ENCODE measurements at places on chromosomes 7 and 10.

DNA sequence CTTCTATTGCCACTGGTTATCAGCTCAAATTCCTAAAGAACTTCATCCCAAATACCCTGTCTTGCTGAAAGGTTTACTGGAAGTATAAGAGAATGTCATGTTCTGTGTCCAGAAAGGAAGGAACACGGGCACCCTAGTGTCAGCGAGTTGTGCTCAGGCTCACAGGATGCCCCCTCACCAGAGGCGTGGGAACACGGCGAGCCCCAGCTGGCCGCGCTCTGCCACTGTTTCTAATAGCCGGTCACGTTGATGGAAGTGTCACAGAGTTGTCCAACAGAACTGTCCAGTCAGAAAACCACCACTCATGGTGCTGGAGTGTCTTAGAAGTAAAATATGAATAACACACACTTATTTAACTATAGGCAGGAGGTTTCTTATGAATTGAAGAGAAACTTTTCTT lies 72.8 kb downstream of the FIGNL1 start:
- DNase-seq: no peak

DNA sequence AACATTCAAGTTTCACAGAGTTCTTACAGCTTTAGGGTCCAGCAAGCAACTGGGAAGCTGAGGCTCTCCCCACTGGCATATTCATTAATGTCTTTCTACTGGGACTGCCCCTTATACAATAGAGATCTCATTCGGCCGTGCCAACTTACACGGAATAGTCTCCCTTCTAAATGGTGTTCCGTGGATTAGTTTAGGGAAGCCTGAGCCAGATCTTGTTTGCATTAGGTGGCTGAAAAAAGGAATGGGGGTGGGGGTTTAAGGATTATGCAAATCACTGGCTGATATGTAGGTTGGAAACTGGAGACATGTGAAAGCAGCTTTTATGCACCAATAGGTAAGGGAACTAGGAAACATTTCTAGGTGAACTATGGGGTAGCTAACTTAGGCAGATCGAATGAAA lies 218.3 kb downstream of the TRIL start:
- DNase-seq: no peak

DNA sequence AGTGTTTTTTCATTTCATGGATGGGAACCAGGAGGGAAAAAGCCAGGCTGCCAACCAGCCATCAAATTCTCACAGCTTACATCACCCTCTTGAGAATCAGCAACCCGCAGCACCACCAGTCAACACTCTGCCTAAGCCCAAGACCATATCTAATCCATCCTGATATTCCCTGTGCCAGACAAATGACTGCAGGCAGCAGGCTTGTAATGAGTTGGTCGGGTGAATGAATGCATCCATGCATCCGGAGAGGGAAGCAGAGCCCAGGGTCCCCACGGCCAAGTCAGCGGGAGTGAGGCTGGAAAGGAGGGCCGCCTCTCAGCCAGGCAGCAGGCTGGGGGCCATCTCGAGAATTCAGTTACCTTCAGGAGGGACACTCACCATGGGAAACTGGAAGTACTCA lies 46.9 kb downstream of the SLIT1 start:
- no peak for DNase-seq

DNA sequence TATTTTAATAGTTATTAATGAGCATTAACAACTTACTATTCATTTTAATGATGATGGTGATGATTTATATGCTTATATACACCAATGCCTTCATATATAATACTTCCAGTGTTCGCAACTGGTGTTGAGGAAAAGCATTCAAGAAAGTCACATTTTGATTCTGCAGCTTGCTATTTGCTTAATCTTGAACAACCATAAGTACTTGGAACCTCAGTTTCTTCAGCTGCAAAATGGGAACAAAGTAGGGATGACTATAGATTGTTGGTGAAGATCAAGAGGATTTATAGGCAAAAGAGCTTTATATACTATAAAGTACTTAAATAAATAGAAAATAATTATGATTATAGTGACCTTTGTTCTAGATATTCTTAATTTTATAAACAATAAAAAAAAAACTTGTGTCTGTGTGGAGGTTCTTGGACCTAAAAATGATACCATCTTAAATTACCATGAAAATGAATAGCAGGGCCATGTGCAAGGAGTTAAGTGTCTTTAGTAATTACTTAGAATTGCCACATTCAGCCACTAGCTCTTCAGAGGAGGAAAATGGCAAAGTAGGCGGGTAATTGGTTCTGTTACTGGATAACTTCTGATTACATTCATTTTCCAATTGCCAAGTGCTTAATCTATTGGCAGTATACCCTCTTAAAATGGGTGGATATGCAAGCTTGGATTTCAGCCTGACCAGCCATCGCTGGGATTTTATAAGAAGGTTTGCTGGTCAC lies 4.5 kb downstream of the ARID5B start:
- no peak for DNase-seq

GRCh38 chr7:70474639-70475234 lies 657.2 kb upstream of the GALNT17 start:
- no peak for DNase-seq

DNA sequence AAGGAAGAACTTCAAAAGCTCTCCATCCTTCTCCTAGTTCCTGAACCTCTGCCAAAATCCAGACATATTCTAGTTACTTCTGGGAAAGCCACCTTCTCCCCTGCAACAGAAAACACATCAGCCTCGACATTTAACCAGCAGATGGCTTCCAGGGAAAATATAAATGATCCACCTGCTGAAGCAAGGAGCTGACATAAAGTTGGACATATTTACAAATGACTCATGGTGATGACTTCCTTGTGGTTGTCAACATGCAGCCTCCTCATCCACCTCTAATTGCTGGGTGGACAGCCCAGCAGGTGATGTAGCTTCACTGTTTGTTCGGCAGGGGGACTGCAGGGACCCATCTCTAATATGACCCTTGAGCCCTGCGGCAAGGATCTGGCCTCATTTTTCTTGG lies 266.0 kb downstream of the C7orf25 start:
- no peak for DNase-seq

DNA sequence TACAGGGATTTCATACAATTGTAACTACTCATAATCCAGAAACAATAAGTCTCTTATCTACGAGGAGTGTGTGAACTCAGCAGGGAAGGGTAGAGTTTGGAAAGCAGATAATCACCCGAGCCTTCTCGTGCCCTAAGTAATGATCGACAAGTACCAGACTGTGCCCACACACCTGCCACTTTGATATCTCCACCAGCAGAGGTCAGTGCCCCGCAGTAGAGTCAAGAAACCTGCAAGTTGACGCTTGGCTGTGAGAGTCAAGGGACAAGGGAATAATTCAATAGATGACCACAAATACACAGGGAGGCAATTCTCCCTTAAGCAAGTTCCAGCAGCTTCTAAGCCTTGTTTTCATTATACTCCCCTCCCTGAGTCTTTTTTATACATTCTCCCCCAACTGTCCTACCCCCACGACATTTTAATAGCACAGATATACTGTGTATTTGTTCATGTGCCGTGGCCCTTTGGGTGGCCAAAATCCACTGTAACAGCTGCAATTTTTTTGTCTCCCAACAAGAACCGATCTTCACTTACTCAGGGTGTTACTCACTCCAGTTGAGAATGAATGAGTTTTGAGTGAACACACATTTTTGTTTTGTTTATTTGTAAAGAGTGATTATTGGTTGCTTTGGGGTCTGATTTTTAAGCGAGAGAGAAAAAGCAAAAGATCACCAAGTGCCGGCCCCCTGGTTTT lies 106.9 kb upstream of the RHEB start:
- DNase-seq: peak; percentile 53

DNA sequence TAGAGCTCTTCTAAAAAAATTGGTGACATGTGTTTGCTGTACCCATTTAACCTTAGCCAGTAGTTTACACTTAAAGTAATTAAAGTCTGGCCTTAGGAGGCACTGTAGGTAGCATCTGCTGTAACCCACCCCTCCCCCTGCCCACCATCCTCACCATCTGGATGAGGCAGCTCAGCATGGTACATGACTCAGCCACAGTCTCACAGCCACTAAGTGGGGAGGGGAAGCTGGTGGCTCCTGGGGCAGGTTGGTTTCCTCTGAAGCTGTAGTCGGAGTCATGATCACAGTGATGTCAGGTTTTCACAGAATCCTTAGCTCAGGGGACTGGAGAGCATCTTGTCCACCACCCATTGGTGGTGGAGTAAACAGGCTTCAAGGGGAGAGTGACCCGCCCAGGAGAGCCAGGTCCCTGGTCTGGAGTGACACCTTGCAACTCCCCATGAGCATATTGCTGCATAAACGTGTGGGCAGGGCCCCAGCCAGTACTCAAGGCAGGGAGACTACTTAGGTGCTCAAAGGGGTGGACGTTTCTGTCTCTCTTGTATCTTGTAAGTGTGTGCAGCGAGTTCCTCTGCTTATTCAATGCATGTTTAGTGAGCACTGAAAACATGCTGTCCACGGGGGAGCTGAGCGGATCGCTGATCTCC lies 125.9 kb downstream of the GRK5 start:
- DNase-seq: no peak

DNA sequence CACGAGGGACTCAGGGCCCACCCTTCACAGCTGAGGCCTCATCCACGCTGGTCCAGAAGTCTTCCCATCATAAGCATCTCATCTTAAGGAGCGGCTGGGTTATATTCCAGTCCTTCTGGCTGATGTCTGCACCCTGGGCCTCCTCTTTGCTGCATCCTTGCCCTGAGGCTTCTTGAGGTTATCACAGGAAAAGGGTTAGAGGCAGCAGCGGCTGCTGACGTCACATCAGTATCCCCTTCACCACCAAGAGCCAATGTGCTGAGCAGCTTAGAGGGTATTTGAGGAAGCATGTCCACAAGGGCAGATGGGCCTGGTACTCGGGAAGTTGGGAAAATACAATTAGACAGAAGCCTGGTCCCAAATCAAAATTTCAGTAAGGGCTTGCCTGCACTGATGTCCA lies 125.1 kb downstream of the PLXNA4 start:
- DNase-seq: no peak

DNA sequence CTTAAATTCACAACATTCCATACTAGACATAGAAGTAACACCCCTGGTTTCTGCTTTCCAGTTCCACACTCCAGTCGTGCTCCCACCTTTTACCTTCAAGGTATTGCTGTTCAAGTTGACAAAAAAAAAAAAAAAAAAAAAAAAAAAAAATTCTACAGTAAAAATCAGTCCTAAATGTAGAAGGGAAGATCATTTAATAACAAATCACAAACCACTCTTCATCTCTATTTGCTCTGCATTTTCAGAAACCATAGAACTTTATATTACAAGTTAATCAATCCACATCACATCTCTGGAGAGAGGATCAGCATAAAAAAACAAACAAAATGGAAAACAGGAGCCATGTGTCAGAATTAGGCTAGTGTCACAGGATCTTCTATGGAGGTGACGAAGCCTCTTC lies 206.3 kb upstream of the KLF14 start:
- no peak for DNase-seq

- DNase-seq: no peak
These were observed 31.8 kb downstream of the AP3M1 start for GRCh38 chr10:74118804-74119203.

- DNase-seq: no peak
These were observed 142.4 kb downstream of the CHCHD3 start for GRCh38 chr7:132939495-132939894.

DNA sequence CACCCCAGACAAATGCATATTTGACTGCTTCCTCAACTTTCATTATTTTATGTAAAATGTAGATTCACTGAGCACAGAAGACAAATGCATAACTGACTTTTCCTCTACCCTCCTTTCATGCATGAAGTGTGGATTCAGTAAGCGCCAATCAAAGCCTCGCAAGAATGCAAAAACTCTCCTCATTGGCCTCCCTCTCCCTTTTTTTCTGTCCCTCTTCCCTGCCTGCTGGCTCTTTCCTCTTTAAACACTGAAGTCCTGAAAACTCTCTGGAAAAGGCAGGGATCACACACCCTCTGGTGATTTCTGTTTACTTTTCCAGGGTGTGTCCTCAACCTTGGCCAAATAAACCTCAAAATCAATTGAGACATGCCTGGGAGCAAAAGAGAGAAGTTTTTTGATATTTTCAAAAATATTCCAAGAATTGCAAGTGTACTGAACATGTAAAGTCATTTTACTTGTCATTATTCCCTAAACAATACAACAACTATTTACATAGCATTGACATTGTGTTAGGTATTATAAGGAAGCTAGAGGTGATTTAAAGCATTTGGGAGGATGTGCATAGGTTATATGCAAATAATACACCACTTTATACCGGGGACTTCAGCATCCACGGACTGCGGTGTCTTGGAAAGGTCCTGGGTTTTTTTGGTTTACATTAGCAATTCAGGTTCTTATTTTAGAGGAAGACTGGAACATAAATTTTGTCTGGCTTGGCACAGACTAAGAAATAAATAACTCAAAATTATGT lies 71.4 kb downstream of the SEC61G start:
- no peak for DNase-seq

GRCh38 chr7:89943525-89944050 lies 210.7 kb upstream of the STEAP1 start:
- no peak for DNase-seq

DNA sequence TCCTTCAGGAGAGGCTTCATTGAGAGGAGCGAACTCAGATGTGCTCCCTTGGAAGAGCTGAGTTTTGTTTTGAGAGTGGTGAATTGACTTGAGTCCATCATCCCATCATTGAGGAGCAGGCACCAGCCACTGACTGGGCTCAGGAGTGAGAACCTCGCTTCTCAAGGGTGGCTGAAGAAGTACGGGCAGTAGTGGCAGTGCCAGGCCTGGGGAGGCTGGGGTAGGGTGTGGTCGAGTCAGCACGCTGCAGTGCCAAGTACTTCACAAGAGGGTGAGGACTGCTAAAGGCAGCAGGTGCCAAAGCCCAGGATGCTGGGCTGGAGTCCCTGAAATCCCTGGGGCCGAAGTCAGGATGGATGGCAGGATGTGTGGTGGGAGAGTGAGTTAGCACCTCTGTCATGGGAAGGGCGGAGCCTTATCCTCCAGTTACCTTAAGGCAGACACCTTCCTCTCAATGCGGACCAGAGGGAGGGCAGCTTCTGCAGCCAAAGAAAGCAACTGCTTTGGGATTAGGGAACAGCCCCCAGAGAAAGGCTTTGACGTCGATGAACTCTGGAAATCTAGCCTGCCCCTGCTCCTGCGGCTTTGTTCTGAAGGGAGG lies 210.3 kb downstream of the CAMK1D start:
- DNase-seq: no peak

DNA sequence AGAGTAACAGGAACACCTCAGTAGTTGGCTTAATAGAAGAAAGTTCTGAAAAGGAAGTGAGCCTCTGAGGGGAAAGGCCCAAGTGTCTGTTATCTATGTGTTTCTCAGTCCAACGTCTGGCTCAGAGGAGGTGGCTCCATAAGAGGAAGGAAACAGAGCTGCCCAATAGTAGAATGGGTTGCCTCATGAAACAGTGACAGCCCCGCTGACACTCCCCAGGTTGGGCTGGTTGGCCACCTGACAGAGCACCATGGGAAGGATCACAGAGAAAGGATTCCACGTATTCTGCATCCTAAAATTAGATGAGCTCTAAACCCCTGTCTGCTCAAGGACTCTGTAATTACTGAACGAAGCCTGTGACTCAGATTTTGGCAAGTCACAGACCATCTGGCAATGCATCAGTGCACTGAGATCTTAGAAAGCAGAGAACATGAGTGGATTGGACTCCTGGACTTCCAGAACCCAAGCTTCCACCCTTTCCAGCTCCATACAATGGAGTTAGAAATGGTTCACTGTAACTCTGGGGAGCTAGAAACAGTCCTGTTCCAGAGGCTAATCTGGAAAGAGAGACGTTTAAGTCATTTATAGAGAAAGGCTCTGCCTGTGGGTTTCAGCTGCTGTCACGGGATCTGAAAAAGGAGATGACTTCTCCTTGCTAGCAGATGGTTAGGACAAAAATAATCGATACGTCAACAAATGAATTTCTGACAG lies 2.9 kb downstream of the PKD2L1 start:
- no peak for DNase-seq

GRCh38 chr10:15043674-15044073 lies at the start of gene OLAH:
Gene OLAH, plus strand, starts transcription at chr10:15043943. Its CDS starts 3,346 bp downstream, at chr10:15047289.
- DNase-seq: no peak

- DNase-seq: no peak
These were observed 16.6 kb upstream of the WDFY4 start for GRCh38 chr10:48667960-48668590.
